ENCODE measurements at places on chromosomes 5 and 9.

DNA sequence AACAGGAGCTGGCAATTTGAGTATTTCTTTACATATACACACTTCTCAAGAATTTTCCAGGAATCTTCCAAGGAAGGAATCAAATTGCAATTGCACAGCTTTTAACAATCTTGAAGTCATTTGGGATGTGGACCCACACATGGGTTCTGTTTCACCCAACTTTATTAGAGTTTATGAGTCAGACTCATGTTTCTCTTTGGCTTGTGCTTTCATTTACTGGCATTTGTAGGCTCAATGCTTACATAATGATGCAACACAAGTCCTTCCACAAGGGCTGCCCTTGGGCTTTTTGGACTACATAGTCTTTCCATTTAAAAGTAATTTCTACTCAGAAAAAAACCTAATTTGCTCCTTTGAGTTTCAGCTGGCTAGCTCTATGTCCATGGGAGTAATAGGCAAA is 4.6 kb upstream of the CDC37L1 start:
- no peak for DNase-seq

DNA sequence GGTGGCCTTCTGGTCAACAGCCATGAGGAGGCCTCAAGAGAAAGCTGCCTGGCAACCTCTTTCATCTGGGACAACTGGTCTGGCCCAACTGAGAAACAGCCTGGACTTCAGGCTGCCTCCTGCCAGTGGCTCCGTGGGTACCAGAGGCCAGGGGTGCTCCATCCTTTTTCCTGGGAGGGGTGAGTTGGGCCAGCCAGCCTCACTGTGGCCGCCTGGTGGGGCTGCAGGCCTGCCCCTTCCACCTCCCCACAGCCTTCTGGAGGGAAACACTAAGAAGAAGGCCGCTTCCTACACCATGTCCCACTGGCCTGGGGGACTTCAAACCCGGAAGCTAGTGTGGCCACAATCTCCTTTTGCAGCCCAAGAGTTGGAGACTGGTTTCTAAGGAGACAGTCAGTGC is 13.8 kb upstream of the NKD2 start:
- no peak for DNase-seq

GRCh38 chr9:114198249-114199040 is 43.1 kb downstream of the COL27A1 start:
- no peak for DNase-seq

DNA sequence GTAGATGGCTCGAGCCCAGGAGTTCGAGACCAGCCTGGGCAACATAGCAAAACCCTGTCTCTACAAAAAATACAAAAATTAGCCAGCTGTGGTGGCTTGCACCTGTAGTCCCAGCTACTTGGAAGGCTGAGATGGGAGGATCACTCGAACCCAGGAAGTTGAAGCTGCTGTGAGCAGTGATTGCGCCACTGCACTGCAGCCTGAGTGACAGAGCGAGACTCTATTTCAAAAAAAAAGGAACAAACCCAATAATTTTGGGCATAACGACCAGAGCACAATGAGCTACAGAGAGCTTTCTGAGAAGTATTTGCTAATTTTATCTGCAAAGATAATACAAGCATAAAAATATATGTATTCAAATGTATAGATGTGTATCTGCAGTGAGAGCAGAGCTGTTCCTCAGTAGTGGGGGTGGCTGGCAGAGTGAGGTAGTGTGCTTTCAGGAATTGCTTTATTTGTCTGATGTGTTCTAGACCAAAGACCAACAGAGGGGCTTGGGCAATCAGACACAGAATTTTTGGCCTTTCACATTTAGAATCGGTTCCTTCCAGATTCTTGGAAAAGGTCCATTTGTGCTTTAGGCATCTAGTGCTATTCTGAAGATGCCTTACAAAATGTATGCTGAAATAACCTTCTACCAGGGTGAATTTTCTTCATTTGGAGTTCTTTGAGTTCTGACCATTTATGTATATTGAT is 5.2 kb downstream of the DOCK8 start:
- DNase-seq = no peak

- DNase-seq = no peak
Observed at GRCh38 chr9:304519-305185, 90.0 kb downstream of the DOCK8 start.

GRCh38 chr9:125626187-125626586 is 80.8 kb downstream of the MAPKAP1 start:
- no peak for DNase-seq

- DNase-seq = no peak
Observed at GRCh38 chr9:131839281-131840084, 99.6 kb upstream of the RAPGEF1 start.

GRCh38 chr5:91433861-91434260 is 50.7 kb upstream of the ARRDC3 start:
- no peak for DNase-seq

DNA sequence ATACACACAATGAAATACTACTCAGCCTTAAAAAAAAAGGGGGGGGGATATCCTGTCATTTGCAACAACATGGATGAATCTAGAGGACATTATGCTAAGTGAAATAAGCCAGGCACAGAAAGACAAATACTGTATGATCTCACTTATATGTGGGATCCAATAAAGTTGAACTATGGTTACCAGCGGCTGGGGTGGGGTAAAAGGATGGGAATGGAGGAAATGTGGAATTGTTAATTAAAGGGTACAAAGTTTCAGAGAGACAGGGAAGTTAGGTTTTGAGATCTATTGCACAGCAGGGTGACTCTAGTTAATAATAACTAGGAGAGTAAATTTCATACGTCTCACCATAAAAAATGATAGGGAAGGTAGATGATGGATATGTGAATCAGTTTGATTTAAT is 76.2 kb upstream of the ZNF608 start:
- no peak for DNase-seq

All from OCI-LY7 (cell line).